ENCODE measurements at places on chromosomes 1 and 21. TPM values are rescaled to one million over a fixed set of nuclear protein-coding genes. Genes with fewer than 3 reads are reported as not detected.
A peak's percentile ranks its signal among the peaks of the same experiment; 100 is the strongest.

DNA sequence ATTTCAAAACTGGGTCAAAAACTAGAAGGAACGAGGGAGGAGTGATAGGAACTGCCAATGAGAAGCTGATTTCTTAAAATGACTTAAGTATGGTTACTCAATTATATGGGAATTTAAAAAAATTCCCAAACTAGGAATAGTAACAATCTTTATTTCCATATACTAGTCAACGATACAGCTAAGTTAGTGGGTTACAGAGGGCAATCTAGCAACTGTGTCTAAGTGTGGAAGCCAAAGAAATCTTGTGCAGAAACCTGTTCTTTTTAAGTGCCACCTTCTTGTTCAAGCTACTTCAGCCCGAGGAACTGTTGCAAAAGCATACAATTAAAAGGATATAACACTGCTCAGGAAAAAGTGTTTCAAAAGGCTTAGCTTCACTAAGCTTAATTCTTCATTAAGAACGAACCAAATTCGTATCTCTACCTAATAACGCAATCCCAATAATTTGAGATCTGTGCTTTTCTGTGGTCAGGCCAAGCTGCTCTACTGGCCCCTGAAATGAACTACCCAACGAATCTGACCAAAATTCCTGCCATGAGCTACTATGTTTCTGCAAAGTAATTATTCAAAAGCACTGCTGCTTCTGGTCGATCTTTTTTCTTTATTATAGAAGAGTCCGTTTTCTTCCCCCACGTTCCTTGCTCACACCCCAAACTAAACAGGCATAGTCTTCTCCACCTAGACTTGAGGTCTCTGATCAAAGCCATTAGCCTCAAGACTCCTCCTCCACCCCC lies 1.8 kb downstream of the USP24 start:
- no peak overlapping the region for H3K4me3 ChIP-seq
- H3K36me3 ChIP-seq = no peaks in the 10 kb centered on the region
- DNase-seq = no peak
- no peaks in the 10 kb centered on the region for H3K27me3 ChIP-seq
- H3K27ac ChIP-seq = no peak overlapping the region

DNA sequence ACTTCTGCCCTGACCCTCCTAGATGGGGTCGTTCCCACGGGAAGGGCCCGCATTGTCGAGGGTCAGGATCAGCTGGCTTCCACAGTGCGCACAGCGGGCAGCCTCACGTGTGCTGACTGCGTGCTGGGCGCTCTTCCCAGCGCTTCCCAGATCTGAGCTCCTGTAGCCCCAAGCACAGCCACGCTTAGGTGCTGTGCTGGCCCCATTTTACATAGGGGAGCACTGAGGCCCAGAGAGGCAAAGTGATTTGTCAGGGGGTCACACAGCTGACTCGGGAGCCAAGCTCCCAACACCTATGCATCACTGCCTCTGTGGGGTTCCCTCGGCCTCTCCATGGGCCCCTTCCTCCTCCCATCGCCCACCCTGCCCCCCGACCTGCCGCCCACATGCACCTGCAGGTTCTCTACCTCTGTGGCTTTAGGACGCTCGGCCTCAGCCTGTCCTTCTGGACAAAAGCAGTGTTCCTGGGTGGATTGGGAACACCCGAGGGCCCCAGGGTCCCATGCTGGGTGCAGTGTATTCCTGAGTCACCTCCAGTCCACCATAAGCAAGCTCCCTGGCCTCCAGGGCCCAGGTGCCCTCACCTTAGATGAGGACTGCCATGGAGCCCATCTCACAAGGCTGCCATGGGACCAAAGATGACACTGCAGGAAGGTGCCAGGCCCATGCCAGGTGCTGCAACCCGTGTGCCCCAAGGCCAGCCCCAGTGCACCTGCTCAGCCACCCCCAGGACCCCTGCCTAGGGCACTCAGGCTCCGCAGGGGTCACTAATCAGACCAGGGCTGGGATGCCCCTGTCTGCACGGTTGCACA lies 23.3 kb downstream of the TFF3 start:
- no peak overlapping the region for H3K4me3 ChIP-seq
- no peak for DNase-seq
- H3K27me3 ChIP-seq = no peaks in the 10 kb centered on the region
- H3K4me1 ChIP-seq = no peaks in the 10 kb centered on the region
- H3K27ac ChIP-seq = no peak overlapping the region

- H3K27ac ChIP-seq = peak overlapping the region; percentile 29
- peaks cover 32% of the 10 kb centered on the region for H3K4me1 ChIP-seq
- no peaks in the 10 kb centered on the region for H3K27me3 ChIP-seq
- no peaks in the 10 kb centered on the region for H3K36me3 ChIP-seq
- DNase-seq = peak; percentile 85
Measured at GRCh38 chr1:38026592-38027200, 14.2 kb downstream of the UTP11 start.

DNA sequence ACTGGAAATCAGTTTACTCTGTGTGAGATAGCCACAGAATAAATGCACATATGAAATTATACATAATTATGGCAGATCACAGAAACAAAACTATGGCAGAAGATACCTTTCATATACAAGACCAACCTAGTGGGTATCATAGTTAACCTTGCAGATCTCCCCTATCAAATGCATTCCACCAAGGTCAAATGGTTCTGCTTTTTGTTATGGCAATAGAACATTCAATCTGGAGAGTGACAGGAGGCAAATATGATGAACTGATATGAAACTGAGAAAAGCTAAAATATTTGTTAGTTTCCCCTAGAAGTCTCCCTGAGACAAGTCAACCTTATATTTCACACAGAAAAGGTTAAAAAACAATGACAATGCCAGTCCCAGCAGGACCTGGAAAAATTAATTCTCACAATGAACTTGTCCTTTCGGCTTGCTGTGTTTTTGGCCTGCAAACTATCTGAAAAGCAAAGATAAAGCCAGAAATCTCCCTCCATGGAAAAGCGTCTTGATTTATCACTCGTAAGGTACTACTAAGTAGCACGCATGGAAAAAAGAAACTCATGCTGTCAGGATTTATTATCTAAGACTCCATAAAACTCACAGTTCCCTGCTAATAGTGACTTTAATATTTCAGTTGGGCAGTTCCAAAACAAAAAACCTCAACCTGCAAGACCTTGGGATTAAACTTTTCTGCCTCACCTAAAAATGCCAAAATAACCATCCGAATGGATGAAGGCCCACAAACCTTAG lies 174.3 kb downstream of the TGFBR3 start:
- H3K27ac ChIP-seq = no peak overlapping the region
- no peak overlapping the region for H3K4me3 ChIP-seq
- H3K36me3 ChIP-seq = peaks cover 66% of the 10 kb centered on the region
- H3K4me1 ChIP-seq = peaks cover 9% of the 10 kb centered on the region
- DNase-seq = no peak

GRCh38 chr1:106768501-106768900 lies 288.0 kb upstream of the PRMT6 start:
- H3K27ac ChIP-seq = no peak overlapping the region
- no peak for DNase-seq
- H3K36me3 ChIP-seq = no peaks in the 10 kb centered on the region
- H3K27me3 ChIP-seq = no peaks in the 10 kb centered on the region
- no peak overlapping the region for H3K4me3 ChIP-seq

The LCE1C gene
- total RNA-seq = not detected

The COL16A1 gene
- 26.3 TPM for total RNA-seq

All from adrenal gland (tissue), 19 donors.